Heart right ventricle (tissue), 16 donors: ENCODE measurements at places on chromosomes 4 and X. TPM values are rescaled to one million over a fixed set of nuclear protein-coding genes. Genes with fewer than 3 reads are reported as not detected.

Gene UBE2D3
- 249 TPM for total RNA-seq

Gene GJB1
- not detected for total RNA-seq

Gene HPGD
- 2.1 TPM for total RNA-seq

Gene TMEM255A
- total RNA-seq = 0.45 TPM

Gene AKAP14
- not detected for total RNA-seq

Gene VEGFD
- total RNA-seq = 17.5 TPM

Gene PNMA6F
- not detected for total RNA-seq

Gene ASB9
- total RNA-seq = 0.87 TPM

Gene CYLC1
- not detected for total RNA-seq

Gene BEND4
- total RNA-seq = not detected

Gene CXCL8
- total RNA-seq = 14.4 TPM

Gene MGAT4D
- not detected for total RNA-seq

Gene FGFBP2
- total RNA-seq = 2.2 TPM

Gene CT45A2
- total RNA-seq = not detected

Gene CSAG1
- not detected for total RNA-seq

Gene CXCL6
- 3.7 TPM for total RNA-seq

Gene TCEAL6
- total RNA-seq = not detected

Gene PDLIM3
- 208 TPM for total RNA-seq

Gene GAGE13
- not detected for total RNA-seq

Gene SLC16A2
- total RNA-seq = 5.7 TPM
